ENCODE measurements at places on chromosomes 1 and 21.
A peak's percentile ranks its signal among the peaks of the same experiment; 100 is the strongest.

DNA sequence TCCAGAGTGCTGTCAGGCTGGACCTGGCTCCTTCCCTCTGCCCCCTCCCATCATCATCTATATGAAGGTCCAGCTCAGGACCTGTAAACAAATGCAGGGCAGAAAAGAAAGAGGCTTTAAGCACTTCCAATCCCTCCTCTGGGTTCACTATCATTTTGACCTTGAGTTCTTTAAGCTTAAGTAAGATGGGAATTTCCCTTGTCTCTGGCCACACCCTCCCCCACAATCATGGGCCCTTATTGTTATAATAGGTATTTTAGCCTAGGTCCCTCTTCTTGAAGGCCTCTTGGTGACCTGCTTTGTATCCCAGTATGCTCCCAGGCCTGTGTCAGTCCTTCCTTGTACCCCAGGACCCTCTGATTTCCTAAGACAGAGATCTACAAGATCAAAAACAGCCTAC lies 45.1 kb upstream of the EPS15 start:
- ATAC-seq = peak; percentile 63

DNA sequence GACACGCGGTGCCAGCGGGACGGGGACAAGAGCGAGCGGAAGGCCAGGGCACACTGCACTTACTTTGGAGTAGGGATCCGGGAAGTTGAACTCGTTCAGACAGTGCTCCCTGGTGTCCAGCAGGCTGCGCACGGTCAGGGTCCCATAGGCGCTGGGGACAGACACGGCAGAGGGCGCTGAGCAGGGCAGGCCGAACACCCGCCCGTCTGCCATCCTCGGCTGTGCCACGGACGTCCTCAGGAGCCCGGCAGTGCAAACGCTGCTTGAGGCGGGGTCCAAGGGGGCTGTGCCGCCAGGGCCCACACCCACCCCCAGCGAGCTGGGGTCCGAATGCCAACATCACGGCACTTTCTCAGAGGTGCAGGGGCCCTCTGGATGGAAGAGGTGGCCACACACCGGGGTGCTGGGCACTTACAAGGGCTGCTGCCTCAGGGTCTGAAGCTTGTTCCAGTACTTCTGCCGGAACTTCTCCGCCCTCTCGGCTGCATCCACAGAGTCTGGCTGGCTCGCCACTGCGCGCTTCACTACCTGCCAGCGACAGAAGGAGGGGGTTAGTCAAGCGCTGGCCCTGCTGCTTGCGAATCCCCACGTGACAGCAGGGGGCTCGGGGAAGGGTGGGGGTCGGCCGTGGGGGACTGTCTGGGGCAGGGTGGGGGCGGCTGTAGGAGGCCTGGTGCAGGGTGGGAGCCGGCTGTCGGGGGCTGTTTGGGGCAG lies 12.3 kb downstream of the PANK4 start:
- ATAC-seq = no peak

- no peak for ATAC-seq
Measured at GRCh38 chr1:93629101-93630059, 52.3 kb downstream of the BCAR3 start.

- ATAC-seq = no peak
Measured at GRCh38 chr21:29987762-29988161, 48.0 kb upstream of the GRIK1 start.

DNA sequence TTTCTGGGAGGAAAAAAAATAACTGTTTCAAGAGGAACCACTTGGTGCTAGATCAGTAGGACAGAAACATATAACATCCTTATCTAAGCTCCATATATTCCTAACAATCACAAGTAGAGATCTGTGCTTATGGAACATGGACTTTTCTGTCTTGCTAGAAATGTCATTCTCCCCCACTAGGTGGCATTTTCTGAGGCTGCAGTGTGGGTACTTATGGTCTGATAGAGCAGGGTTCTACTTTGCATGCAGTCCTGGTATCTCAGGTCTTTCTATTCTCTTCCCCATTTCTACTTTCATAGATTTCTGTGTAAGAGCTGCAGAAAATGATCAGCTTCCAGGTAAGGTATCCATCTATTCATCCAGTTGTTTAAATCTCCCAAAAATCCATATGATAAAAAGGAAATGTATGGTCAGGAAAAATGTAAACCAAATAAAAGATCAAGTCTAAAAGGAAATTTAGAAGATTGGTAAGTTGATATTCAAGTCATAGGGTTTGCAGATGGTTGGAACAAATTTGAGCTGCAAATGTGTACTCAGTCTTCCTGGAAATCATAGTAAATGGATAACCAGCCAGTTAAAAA lies 1.5 kb downstream of the ZNF684 start:
- ATAC-seq = no peak

DNA sequence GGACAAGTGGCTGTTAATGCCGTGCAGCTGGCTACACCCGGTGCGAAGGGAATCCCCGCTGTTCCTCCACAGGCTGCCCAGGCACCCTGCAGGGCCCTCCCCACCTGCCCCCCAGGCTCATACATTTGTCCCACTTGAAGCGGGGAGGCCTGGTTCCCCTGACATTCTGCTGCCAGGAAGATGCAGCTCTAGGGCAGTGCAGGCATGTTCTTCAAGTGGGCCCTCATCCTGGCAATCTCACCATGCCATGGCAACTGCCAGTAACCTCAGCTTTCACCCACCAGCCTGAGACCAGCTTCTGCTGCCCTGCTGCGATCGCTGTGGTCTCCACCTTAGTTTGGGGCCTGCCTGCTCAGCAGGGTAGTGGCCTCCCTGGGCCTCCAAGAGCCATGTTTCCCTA lies 151.9 kb upstream of the COL6A1 start:
- ATAC-seq = no peak

GRCh38 chr1:37038227-37039093 lies 4.1 kb upstream of the GRIK3 start:
- ATAC-seq = no peak

DNA sequence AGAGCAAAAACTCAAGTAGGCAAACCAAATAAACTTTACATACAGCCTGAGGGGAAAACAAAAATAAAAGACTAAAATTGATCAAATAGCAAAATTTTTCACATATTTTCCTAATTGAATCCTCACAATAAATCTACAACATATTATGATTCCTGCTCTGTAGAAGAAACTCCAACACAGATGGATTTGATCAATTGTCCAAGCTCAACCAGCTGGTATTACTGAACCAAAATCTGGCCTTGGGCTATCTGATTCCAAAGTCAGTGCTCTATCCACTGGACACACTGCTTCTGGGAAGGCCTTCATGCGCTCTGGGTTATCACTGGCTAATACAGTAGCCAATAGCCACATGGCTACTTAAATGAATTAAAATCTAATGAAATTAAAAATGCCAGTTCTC lies 39.3 kb downstream of the PCNX2 start:
- no peak for ATAC-seq

GRCh38 chr1:234672349-234673135 lies 62.6 kb upstream of the IRF2BP2 start:
- no peak for ATAC-seq

DNA sequence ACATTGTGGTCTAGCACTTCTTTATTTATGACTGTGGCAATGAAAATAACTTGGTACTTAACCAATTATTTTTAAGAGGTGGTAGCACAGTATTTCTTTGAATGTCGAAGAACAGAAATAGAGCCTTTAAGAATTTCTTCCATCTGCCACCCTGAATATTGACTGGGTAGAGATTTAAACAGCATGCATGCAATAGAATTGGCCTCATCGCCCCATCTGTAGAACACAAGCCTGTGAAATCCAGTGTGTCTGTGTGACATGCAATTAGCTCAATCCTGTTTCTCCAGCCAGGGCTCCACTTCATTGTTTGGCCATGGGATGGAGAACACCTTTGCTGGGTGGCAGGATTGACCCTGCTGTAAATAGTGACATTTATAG lies 17.1 kb upstream of the KLHDC8A start:
- ATAC-seq = no peak

DNA sequence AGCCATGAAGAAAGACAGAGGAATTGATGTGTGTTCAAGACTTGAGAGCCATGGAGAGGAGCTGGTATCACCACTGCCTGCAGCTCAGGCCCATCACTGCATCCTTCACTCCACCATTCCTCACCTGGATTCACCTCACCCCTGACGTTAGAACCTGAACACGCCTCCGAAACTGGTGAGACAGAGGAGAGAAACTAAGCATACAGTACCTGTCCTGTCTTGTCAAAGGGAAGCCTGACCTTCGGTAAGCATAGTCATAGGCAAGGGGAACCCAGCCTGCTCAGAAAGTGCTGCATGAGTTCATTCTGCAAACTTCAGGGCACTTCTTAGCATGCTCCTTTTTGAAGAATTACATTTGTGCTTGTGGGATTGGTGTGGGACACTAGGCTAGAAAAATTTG lies 425.8 kb downstream of the DSCAM start:
- ATAC-seq = no peak

DNA sequence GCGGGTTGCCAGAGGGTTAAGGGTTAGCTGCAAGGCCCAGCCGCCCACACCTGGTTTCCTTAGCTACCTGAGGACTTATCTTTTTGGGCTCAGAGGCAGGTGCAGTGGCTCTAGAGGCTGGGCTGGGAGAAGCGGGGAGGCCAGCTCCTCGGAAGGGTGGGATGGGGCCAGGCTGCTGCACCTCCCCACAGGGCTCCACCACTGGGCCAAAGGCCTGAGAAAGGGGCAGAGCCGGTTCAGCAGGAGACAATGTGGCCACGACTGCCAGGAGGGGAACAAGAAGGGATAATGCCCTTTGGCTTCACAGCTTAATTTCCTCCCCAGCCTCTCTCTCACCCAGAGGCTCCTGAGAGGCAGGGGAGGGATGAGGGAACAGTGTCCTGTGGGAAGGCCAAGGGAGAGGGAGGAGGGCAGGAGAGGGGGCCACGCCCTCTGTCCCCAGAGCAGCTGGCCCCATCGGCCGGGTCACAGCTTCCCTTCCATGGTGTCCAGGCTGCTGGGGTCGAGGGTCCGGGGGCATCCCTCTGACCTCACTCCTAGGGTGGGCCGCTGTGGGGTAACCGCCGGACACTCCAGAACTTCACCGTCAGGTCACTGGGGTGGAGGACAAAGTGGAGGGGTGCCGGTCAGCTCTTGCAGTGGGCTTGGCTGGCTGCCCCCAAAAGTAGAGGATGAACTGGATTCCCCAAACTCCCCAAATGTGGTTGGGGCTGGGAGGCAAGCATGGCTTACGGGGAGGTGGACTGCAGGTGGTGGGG lies 50.4 kb downstream of the KIF21B start:
- ATAC-seq = no peak

DNA sequence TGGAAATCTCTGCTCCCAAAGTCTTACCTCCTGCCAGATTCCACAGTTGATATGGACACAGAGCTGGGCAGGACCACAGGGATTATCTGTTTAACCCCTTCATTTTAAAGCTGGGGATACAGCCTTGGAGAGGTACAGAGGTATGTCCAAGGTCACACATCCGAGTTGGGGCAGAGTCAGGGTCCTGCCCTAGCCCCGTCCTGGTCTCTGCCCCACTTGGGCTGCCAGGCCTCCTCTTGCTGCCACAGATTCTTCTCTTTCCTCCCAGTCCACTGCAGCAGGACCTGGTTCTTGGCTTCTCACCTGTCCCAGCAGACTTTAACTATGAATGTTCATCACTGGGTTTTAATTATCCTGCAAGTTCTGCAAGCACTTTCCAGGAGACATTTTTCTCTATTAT lies 258.3 kb downstream of the MATN1 start:
- no peak for ATAC-seq

GRCh38 chr21:42017022-42017421 lies 6.9 kb upstream of the ZBTB21 start:
- no peak for ATAC-seq

- ATAC-seq = no peak
Measured at GRCh38 chr1:115198938-115199337, 109.6 kb upstream of the TSPAN2 start.

DNA sequence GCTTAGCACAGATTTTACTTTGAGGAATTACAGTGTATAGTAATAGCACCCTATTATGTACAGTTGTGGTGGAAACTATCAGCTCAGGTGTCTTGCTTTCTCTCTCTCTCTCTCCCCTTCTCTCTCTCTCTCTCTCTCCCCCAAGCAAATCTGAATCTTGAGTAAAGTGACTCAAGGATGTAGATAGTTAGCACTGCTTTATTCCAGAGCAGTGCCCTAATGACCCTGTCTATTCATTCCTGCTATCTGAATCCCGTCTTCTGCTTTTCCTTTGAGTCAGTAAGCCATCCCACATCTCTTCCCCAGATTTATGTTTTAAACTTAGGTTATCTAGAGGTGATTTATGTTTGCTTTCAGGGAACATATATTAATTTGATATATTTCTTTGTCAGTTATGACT lies 5.2 kb upstream of the HPCAL4 start:
- no peak for ATAC-seq

DNA sequence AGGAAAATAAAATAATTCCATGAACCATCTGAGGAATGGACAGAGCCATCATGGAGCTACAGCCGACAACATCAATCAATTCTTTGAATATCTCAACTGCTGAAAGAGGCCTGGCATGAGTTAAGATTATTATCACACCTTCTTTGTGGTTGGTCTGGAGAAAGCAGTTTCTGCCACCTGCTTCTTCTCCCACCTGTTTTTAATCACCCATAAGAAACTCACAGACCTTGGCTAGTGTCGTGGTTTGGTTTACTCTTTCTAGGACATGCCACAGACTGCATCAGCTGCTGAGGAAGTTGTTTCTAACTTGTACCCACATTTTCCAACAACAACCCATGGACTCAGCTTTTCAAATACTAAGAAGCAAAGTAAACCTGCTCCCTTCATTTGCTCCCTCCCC lies 65.6 kb downstream of the NTPCR start:
- ATAC-seq = no peak

GRCh38 chr1:1342584-1343115 lies 6.6 kb downstream of the DVL1 start:
- ATAC-seq = no peak
